ENCODE measurements at places on chromosomes 4 and X. TPM values are rescaled to one million over a fixed set of nuclear protein-coding genes. Genes with fewer than 3 reads are reported as not detected.

PNMA6A gene
- 13.7 TPM for polyA plus RNA-seq

ITGB1BP2 gene
- polyA plus RNA-seq = 1.3 TPM

STAP1 gene
- 0.24 TPM for polyA plus RNA-seq

AR gene
- 2.3 TPM for polyA plus RNA-seq

TRPC5OS gene
- 0.14 TPM for polyA plus RNA-seq

GAGE1 gene
- polyA plus RNA-seq = not detected

CXCL11 gene
- 0.42 TPM for polyA plus RNA-seq

OTC gene
- polyA plus RNA-seq = not detected

SSX2B gene
- polyA plus RNA-seq = not detected

PDLIM3 gene
- 7.3 TPM for polyA plus RNA-seq

GRCh38 chrX:69025802-69026301 lies 139.4 kb downstream of the PJA1 start:
- no peak for DNase-seq

DNA sequence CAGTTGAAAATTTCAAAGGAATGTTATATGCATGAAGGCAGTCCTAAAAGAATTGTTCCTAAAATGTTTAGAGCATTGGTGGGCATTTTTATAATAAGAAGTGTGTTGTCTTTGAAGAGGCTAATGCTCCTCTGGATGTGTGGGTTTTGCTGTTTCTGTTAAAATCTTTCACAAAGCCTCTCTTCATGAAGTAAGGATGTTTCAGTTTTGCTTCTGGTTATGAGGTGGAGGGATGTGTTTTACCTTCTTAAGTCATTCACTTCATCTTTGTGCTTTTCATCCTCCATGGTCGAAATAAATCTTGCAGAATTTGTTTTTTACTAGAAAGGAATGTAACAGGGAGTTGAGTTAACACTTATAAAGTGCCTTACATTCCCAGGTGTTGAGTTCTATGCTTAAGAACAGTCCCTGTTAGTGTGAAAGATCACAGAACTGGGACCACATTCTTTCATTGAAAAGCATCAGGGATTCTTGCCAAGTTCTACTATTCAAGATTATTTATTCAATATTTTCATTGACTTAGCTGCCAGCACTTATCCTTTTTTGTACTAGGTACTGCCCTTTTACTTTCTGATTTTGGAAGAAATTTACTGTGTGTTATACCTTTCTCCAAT lies 21.1 kb downstream of the FHIP1A start:
- DNase-seq = no peak

DNA sequence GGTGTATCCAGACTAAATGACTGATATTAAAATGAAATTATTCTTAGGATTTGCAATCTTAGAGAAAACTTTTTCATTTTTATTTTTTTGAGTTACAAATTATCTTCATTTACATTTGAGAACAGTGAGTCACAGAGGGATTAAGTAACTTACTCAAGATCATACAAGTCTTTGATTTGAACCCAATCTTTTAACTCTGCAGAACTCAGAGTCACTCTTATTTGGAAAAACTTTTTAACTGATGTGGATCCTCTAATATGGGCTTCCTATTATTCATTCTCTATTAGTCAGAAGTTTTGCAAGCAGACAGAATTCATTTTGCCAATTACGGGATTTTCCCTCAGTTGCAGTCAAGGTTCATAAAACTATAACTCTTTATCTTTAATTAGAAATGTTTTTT lies 20.1 kb downstream of the HPRT1 start:
- no peak for DNase-seq

GRCh38 chr4:38366456-38366855 lies 297.5 kb upstream of the KLF3 start:
- DNase-seq = no peak

DNA sequence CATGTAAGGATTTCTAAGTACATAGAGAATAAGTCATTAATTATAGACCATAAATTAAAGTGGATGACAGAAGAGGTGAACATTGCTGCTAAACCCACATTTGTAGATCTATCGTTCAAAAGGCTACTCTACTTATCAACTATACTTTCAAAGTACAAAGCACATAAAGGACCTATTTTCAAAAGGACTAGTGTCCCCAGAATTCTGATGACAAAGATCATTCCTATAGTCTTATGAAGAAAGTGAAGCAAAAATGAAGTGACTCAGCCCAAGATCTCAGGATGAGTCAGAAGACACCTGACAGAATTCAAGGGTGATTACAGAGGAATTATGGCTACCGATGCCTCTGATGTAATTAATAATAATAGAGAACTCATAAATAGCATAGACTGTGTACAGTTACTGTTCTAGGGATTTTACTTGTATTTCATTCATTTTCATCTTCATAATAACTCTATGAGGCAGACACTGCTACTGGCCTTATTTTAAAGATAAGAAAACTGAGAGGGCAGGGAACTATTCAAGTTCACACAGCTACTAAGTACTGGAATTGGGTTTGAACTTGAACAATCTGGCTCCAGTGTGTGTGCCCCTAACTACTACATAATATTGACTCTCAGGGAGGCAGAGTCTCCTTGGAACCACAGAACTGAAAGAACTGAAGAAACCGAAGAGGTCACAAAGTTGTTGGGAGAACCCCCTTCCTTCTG lies 17.1 kb downstream of the USP46 start:
- no peak for DNase-seq

DNA sequence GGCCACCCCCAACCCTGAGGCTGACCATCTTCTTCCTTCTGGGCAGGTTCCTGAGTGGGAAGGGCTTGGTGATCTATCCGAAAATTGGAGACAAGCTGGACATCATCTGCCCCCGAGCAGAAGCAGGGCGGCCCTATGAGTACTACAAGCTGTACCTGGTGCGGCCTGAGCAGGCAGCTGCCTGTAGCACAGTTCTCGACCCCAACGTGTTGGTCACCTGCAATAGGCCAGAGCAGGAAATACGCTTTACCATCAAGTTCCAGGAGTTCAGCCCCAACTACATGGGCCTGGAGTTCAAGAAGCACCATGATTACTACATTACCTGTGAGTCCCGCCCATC lies 9.7 kb downstream of the EFNB1 start:
- DNase-seq = no peak

DNA sequence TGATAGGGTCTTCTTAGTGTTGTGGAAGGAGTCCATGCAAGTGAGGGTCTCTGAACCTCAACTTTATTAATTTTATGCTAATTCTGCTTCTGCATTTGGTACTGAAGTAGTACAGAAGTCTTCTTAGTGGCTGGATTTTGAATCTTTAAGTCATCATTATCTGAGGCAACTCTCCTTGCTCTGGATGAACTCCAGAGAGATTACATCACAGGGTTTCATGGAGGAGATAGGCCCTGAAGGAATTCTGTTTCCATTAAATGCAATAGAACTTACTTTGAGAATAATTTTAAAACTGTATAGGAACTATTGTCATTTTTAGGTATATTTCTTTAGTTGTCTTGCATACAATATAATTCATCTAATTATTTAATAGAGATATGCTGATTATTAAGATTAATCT lies 451.2 kb downstream of the FAT4 start:
- DNase-seq = no peak

DNA sequence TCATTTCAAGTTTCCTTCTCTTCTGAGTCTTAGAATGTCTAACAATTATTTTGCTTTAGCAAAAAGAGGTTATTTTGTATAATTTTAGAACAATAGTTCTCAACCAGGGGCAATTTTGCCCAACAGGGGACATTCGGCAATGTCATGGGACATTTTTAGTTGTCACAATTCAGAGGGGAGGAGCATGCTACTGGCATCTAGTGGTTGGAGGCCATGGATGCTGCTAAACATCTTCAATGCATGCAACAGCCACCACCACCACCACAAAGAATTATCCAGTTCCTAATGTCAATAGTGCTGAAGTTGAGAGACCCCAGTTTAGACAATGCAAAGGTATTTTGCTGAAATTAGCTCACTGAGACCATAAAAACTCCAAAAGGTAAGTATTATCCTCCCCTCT lies 122.5 kb downstream of the ARHGAP6 start:
- no peak for DNase-seq

DNA sequence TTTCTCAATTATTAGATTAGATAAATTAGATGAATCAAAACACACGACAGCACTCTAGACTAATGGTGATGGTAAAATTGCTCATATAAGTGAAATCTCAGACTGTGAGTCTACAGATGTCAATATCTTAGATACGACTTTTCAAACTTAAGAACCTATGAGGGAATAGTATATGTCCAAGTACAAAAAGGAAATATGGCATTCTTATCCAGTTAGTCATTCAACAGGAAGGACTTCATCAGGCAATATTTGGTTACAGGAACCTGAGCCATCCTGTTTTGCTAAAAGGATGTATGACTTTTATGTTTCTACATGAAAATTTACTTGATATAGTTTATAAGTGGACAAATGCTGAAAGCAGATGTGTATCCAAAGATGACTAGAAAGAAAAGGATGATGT lies 107.0 kb downstream of the CT47B1 start:
- no peak for DNase-seq

DNA sequence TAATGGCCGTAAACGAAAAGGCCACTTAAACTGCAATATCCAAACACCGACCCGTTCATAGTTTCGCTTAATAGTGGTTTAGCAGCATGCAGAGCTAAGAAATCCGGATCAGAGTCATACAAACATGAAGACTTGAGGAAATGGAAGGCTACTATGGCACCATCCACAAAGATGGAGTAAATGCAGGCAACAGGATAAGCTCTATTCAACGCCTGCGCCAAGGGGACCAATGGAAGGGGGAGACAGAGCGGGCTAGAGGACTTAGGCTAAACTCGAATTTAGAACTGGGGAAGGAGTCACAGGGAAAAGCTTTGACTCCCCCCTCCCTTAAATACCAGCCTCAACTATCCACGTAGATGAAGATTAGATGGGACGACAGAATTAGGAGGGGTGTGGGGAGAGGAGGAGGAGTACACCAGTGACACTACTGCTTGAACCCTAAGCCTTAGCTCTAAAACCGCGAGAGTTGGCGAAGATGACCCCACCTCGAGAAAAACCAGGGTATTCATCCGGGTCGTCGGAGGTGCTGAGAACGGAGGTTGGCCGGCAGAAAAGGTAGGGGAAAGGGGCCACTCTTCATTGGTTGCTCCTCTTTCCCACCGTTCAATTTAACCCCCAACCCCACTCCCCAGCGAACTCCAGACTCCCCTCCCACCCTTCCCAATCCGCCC lies 3.5 kb downstream of the HUWE1 start:
- DNase-seq = no peak

DNA sequence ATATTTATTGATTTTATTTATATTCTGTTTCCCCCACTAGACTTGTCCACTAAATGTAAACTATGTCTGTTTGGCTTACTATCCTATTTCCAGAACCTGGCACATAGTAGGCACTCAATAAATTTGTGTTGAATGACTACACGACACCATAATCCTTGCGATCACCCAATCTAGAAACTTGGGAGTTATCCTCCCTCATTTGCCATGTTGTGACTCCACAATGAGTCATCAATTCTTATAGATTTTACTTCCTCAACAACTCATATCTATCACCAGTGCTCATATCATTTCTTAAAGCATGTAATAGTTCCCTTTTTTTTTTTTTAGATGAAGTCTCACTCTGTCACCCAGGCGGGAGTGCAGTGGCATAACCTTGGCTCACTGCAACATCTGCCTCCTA lies 39.9 kb upstream of the VAMP7 start:
- DNase-seq = no peak

DNA sequence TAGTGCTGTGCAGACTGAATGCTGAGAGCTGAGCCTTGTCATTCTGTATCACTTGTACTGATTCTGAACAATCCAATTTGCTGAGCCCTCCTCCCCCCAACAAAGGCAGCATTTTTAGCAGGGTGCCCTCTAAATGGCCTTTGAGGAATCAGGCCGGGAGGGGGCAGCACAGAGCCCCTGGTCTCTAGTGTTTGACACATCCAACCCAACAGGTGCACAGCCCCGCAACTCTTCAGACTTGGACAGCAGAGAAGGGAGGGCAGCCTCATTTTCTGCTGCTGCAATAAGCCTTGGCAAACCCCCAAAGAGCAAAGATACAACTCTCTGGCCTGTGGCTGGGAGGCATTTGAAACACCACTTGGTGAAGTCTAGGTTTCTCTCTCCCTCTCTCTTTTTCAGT lies 3.4 kb downstream of the ATP1B4 start:
- no peak for DNase-seq

DNA sequence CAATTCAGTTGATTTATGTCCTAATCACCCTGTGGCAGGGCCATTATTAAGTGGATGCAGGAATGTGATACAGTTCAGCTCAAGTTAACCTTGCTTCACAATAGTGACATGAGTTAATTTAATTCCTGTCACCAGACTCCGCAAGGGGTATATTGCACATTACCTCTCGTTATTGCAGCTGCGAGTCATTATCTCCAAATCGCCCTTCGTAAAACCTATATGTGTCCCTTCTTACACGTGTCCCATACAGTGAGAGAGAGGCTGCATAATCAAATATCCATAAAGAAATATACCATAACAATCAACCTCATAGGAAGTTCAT lies 369.9 kb upstream of the ANXA10 start:
- DNase-seq = no peak

GRCh38 chr4:55808632-55809031 lies 11.0 kb upstream of the EXOC1L start:
- DNase-seq = no peak

- DNase-seq = no peak
Measured at GRCh38 chr4:158042591-158043030, 130.2 kb downstream of the GASK1B start.

DNA sequence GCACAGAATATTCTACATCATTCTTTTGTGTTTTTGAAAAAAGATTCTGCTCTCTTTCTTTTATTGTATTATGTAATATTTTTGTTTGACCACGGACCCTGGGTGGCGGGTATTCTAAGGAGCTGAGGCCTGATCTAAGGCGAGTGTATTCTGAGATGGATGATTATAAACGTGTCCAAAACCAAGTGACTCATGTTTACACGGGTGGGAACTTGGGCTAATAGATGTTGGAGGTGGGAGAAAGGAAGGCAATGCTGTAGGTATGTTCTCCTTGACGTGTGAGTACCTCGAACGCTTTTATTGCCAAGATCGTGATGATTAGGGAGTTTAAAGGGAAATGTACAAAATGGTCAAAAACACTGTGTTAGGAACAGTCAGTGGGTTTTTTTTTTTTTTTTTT lies 188.9 kb upstream of the FAT1 start:
- DNase-seq = no peak

- no peak for DNase-seq
Measured at GRCh38 chrX:12145402-12145801, 7.1 kb downstream of the FRMPD4 start.

DNA sequence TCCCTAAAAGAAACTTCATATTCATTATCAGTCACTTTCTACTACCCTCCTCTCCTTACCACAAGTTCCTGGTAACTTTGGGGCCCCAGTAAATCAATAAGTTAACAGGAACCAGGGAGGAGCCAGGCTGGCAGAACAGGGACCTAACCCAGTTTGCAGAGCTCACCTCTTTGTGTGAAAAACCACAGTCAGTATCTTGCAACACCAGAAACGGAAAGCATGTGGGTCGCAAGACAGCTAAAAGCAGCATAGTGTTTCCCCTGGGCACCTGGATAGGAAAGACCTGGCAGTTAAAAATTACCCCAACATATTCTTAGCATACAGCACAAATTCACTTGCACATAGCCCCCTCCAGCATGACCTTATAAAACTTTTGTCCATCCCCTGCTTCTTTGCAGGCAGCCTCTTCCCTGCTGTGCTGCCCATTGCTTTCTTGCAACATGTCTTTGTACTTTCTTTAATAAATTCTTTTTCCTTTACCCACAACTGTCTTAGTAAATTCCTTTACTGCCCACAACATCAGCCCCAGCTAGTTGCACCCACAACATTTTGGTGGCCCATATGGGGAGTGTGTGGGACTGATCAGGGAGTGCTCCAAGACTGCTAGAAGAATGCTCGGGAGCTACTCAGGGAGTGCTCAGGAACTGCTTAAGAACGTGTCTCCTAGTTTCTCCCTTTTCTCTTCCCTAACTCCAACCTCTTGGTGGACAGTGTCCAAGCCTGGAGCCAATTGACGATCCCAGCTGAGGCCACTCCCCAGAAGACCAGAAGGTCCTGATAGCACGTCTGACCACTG lies 83.4 kb downstream of the MSN start:
- no peak for DNase-seq

Measured in renal cortex interstitium (tissue), 15 donors.